Activated CD4-positive, alpha-beta T cell treated with anti-CD3 and anti-CD28 coated beads for 1 hour (primary cell): ENCODE measurements at places on chromosomes 5 and 9.

DNA sequence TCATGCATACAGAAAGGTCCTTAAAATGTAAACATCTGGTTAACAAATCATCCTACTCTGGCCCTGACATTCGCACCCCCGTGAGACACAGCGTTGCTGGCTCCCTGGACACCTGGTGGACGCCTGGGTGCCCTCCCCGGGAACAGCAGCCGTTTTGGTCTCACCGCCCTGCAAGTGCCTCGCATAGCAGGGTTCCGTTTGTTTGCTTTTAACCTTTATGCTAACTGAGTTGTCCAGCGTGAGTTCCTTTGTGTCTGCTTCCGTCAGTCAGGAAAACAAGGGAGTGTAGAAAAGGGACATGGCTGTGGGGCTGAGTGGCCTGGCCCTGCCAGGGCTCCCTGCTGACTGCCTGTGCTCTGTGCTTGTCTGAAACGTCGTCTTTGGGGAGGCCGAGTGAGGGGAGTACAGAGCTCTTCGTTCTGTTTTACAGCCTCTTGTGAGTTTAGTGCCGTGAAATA is 91.8 kb upstream of the CACNA1B start:
- no peak for DNase-seq

GRCh38 chr5:97420646-97421045 is 237.6 kb upstream of the RIOK2 start:
- DNase-seq: no peak

DNA sequence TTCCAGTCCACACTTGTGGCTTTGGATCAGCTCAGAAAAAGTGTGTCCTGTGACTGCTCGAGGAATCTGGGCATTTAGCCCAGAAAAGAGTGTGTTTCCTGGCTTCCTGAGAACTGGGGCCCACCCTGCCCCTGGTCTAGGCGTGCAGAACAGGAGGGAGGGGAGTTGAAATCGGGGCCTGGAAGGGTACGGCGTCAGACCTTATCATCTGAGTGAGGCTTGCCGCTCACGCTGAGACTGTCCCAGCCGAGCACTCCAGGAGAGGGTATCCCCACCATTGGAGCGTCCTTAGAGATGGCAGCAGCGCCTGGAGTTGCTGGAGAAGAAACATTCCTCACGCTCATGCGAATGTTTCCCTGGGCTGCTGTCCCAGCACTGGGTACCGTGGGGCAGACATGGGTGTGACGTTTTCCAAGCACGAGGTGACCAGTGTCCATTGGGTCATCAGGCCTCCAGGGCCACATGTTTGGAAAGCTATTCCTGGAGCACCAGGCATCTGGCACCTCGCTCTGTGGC is 22.5 kb downstream of the NEK6 start:
- no peak for DNase-seq

DNA sequence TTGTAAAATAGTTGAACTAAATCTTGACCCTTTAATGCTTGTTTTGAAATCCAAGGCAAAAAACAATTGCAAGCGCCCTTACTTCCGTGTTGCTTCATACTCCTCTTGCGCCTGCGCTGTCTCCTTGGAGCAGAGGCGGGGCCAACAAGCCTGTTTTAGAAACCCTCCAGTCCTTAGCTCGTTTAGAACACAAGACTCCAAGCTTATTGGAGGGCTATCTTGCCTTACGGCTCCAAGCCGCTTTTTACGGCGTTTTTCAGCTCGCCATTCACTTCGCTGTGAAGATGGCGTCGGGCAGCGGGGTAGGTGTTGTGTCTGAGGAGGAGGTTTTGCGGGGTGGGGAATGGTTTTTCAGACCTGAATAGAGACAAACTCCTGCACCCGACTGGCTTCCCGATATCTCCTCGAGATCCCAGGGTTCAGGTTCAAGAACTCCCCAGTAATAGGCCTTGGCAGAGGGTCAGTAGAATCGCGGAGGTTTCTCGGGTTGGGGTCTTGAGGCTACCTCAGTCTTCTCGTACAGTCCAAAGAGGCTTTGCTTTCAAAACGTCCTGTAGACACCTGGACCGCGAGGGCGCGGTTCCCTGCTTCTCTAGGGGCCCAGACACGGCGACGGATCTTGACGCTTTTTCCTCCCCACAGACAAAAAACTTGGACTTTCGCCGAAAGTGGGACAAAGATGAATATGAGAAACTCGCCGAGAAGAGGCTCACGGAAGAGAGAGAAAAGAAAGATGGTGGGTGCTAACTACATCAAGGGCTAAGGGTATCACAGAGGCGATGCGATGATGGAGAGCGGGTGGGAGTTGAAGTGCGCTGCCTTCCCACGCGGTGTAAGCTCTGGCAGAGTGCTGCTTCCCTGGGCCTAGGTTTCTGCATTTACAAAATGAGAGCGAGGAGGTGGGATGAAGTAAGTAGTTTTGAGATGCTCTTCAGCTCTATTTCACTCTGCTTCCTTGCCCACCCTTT is at the start of gene ZMAT2:
TSS of gene ZMAT2 (plus strand) at position 271 of the 968 bp plus-strand sequence. CDS start at position 285, 14 bp downstream.
- DNase-seq: peak; percentile 86

DNA sequence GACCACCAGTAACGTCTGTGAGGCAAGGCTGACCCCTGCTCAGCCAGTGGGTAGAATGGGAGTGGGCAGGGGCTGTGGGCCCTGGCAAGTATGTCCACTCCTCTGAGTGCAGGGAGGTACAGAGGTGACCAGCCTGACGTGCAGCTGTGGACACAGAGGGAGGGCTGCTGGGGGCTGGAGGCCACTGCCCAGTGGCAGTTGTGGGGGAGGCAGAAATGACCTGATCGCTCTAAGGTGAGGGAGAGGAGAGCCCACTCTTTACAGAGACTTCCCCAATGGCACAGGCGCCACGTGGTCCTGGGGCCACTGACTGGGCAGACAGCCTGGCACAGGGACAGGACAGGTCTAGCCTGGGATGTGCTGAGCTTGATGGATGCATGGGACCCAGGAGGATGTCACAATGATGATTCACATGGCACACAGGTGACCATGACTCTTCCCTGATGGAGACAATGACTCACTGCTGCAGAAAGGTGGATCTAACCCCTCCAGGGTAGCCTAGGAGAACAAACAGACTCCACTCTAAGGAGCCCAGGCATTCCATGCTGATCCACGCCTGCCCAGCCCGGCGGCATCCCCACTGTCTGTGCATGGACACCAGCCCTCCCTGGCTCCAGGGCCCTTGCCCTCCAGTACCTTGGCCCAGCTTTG is 7.7 kb downstream of the LPCAT1 start:
- peak; percentile 4 for DNase-seq

- DNase-seq: no peak
Observed at GRCh38 chr9:110152704-110153374, 55.1 kb downstream of the C9orf152 start.

- no peak for DNase-seq
Observed at GRCh38 chr5:81140943-81141342, 92.2 kb upstream of the CKMT2 start.

DNA sequence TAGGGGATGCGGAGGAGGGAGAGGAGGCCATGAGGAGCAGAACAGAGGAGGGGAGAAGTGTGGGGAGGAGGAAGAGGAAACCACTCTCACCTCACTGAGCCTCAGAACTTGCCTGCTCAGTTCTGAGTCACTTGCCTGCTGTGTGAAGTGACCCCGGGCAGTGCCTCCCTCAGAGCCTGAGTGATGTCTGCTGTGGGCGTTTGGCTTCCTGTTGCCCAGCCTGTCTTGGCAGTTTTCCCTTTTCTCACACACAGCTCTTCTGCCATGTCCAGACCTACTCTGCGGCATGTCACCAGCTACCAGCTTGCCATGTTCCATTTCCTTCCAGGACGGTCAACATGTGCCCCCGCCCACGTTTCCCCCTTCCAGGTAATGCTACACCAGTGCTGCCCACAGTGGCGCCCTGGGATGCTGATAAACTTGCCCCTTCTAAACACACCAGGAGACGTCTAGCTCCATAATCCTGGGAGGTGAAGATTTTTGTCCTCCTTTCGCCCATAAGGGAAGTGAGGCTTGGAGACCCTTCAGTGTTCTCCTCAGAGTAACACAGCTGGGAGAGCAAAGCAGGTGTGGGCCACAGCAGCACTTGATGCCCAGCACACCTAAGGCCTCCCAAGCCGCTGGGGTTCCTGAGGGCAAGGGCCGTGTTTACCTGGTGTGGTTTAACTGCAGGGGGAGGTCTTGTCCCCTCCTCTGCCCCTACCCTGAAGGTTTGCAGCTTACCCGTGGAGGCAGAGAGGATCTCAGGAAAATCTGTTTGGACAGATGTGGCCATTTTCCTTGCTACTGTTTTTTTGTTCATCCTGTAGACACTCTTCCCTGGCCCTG is 63.8 kb upstream of the RNF130 start:
- DNase-seq: no peak

- no peak for DNase-seq
Observed at GRCh38 chr9:80385246-80385645, 813.5 kb downstream of the TLE4 start.

GRCh38 chr9:131747352-131747751 is 7.5 kb upstream of the RAPGEF1 start:
- no peak for DNase-seq

DNA sequence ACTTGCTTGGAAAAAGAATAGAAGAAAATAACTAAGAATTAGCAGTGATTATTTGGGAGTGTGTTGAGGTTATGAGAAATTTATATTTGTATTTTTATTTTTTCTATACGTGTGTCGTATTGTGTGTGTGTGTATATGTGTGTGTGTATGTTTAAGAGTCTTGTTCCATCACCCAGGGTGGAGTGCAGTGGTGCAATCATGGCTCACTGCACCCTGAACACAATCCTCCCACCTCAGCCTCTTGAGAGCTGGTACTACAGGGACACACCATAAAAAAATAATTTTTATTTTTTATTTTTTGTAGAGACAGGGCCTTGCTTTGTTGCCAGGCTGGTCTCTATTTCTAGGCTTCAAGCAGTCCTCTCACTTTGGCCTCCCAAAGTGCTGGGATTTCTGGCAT is 643.8 kb downstream of the PDE4D start:
- DNase-seq: no peak
